Stimulated activated CD8-positive, alpha-beta memory T cell treated with anti-CD3 and anti-CD28 coated beads, Interleukin-7, amount 100 ng/mL, for 48 hours (primary cell): ENCODE measurements at places on chromosomes 7 and 10.

DNA sequence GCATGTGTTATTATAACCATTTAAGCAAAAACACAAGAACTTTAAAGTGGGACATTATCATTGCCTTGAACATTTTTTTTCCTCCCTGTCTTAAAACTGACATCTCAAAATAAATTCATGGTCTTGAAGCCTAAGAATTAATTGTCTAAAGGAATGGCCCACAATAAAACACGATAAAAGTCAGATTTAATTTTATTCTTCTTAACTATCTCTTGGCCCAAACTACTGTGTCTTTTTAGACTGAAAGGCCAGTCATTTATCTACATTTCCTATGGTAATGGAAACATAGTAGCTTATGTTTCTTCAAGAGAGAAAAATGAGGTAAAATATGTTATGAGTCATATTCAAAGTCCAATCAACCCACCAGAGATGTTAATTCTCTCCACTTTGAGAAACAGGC, 24.4 kb upstream of the ETV1 start:
- no peak for DNase-seq

DNA sequence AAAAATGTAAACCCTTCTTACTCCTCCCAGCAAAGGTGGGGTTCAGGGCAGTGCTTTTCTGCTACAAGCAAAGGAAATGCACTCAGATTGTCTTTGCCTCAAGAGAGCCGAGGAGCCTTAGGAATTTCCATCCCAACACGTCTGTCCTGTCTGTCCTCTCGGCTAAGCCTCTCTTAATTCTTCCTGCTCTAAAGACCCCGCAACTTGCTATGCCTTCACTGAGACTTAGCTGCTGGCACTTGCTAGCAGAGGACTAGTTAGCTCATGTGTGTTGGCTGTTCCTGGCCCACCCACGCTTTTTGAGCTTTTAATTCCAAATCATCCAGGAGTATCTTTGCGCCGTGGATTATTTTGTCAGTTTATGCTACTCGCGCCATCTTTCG, 481 bp upstream of the NPM3 start:
- no peak for DNase-seq

- no peak for DNase-seq
These were observed 10.9 kb upstream of the CDK1 start for GRCh38 chr10:60767424-60767823.

- no peak for DNase-seq
These were observed 136.3 kb downstream of the INHBA start for GRCh38 chr7:41566581-41566980.

- no peak for DNase-seq
These were observed 103.0 kb downstream of the RBM20 start for GRCh38 chr10:110746969-110747608.

- DNase-seq = no peak
These were observed 29.3 kb upstream of the ETV1 start for GRCh38 chr7:14018751-14019150.

DNA sequence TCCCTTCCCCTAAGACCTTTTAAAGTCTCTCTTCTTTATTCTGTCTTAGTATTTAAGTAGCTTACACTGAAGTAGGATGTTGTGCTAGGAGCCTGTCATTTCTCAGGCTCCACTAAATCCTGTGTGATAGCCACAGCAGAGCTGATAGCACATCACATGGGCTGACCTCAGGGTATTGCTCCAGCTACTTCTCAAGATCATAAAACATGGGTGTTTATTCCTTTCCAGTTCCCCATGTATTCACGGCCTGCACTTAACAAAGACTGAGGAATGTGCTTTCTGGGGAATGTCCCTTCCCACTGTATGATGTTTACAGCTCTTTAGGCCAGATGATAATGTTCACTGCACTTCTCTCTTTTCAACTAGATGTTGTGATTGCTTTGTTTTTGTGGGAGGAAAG, 1086.8 kb downstream of the KCNMA1 start:
- DNase-seq = no peak
